CD4-positive, alpha-beta T cell treated with Interleukin-1 beta for 1 hour (primary cell): ENCODE measurements at places on chromosomes 11 and 22.

- DNase-seq = peak; percentile 42
Observed at GRCh38 chr11:73308961-73309919, 1.2 kb downstream of the ARHGEF17 start.

DNA sequence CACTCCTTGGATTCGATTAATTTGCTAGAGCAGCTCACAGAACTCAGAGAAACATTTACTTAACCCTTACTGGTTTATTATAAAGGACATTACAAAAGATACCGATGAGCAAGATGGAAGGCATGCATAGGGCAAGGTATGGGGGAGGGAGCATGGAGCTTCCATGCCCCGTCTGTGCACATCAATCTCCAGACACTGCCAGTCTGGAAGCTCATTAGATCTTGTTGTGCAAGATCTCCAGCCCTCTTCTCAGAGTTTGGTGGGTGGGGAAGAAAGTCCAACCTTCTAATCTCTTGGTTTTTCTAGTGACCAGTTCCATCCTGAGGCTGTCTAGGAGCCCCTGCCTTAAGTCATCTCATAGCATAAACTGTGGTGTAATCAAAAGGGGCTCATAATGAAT, 190.7 kb downstream of the UVRAG start:
- DNase-seq = no peak

GRCh38 chr11:2662024-2662312, 37.8 kb downstream of the KCNQ1OT1 start:
- DNase-seq = no peak

DNA sequence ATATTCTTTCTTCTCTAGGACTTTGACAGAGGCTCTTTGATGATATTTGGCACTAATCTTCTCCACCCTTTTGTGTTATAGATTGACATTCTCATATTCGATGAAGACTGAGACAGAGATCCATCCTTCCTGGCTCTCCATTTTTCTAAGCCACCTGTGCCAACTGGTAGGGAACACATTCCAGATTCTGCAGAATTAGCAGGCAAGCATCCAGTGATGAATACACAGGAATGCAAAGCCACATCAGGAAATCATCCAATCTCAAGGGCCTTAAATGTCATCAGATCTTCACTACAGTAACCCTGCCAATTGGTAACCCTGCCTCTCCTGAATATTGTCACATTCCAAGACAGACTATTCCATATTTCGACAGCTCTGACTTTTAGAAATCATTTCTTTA, 718.4 kb upstream of the API5 start:
- DNase-seq = no peak

- no peak for DNase-seq
Observed at GRCh38 chr22:28408709-28409108, 270.9 kb downstream of the TTC28 start.

- DNase-seq = no peak
Observed at GRCh38 chr11:86487671-86488070, 113.0 kb downstream of the CCDC81 start.

- DNase-seq = no peak
Observed at GRCh38 chr11:9379041-9379440, 5.4 kb upstream of the IPO7 start.

DNA sequence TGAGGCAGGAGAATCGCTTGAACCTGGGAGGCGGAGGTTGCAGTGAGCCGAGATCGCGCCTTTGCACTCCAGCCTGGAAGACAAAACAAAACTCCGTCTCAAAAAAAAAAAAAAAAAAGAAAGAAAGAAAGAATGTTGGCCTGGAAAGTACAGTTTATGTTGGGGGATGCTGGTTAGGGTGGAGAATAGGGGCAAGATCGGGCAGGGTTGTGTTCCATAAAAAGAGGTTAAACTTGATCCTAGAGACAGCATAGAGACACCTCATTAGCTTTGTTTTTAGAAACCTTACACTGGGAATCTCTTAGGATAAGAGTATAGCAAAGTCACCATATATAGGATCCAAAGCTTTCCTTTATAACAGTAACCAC, 1.9 kb upstream of the FTH1 start:
- no peak for DNase-seq

- DNase-seq = no peak
Observed at GRCh38 chr11:94315664-94316063, 11.3 kb downstream of the IZUMO1R start.

GRCh38 chr22:40111451-40111850, 66.3 kb upstream of the TNRC6B start:
- no peak for DNase-seq

DNA sequence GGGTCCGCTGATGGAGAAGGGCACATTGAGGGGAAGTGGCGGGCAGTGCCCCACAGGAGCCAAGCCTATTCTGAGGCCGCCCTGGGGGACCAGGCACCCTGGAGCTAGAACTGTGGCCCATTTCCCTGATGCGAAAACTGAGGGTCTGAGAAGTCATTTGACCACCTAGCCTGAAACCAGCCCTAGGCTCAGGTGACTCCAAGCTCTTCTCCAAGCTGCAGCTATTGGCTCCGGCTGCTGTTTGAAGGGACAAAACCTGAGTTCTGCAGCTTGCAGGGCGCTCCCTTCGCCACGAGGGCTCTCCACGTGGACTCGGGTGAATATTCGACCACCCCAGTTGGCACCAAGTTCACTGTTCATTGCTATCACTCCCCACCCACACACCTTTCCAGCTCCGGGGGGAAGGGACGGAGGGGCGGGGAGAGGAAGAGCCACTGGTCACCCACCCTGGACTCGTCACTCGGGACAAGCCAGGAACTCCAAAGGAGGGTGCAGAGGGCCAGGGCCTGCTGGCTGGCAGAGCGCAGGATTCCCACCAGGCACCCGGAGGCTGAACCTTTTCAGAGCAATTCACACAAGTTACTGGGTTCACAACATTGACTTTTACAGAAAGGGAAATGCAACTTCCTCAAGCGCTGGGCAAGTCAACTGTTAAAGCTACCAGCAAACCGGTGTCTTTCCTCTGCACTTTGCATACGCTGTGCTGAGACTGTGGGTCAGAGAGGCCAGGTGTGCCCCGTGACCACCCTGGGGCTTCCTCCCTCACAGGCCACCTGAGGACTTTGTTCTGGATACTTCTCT, 1.1 kb upstream of the RAC2 start:
- peak; percentile 50 for DNase-seq

- no peak for DNase-seq
Observed at GRCh38 chr11:57624864-57625263, 24.8 kb downstream of the YPEL4 start.

DNA sequence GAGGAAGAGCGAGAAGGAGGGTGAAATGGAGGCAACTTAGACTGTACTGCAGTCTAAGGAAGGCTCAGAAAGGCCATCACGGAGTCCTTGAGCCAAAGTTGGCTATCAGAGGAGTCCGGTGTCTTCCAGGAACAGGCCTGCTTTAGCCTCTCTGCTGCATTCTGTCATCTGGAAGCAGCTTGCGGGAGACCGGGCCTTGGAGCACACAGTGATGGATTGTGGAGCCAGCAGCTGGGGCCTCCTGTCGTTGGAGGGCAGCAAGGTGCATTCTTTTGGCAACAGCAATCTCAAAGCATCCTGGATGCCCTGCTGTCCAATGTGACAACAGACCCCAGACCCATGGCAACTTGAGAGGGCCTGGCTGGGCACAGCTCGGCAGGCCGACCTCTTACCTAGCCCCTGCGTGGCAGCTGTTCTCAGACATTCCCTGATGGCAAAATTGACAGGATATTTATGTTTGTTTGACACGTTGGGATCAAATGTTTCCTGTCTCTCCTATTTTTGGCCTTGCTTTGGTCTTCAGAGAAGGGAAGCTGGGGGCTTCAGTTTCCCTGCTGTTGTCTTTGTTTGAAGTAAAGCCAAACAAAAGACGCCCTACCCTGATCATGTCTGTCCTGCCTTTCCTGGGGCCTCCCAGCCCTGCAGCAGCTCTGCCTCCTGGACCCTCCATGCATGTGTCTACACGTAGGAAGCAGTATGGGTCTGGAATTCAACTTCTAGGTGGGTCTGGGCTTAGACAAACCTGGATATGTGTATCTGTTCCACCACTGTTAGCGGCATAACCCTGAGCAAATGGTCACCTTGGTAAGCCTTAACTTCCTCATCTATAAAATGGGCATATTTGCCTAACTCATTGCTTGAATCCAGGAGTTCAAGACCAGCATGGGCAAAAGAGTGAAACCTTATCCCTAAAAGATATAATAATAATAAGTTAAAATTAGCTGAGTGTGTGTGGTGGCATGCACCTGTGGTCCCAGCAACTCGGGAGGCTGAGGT, 43.9 kb upstream of the LMO2 start:
- no peak for DNase-seq

DNA sequence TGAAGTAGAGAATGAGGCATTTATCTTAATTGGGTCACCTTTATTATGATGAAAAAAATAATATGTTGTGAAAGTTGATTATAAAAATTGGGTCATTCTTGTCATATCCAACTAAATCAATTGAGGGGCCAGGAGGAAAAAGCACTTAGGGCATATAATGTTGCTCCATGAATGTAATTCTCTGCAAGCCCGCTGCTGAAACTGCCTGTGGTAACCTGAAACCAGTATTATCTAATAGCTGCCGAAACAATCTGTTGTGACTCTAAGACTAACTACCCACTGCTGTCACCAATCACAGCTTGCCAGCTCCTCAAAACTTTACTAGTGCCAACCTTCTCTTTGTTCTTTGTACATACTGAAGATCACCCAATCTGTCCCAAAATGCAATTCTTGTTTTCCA, 115.8 kb downstream of the ATG16L2 start:
- no peak for DNase-seq

- no peak for DNase-seq
Observed at GRCh38 chr11:125542709-125543108, 26.6 kb upstream of the EI24 start.

GRCh38 chr11:34860034-34860433, 56.1 kb downstream of the APIP start:
- DNase-seq = no peak

DNA sequence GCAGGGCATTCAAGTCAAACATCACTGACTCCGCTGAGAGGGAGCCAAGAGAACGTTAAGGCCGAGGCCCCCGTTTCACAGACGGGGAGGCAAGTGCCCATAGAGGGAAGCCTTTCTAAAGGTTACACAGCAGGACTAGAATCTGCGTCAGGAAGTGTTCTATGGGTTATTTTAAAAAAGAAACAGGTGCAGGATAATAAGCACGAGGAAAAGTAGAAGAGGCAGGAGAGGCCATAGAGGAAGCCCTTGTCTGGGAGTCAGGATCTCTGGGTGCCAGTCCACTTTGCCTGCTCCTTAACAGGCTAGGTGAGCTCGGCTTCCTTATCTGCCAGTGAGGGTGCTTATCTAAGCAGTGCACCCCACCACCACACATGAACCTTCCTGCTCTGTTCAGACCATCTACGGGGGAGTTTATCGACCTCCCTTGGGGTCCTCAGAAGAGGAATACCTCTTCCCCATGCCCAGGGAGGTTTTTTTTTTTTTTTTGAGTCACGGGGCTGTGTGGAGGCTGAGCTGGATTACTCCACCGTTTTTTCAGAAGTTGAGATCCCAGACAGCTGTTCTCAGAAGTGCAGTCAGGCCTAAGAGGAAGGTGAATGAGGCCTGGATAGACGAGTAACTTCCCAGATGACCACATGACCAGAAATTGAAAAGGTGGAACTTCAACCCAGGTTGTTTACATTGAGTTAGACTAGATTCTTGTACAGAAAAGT, 1.2 kb upstream of the FCHSD2 start:
- DNase-seq = no peak

DNA sequence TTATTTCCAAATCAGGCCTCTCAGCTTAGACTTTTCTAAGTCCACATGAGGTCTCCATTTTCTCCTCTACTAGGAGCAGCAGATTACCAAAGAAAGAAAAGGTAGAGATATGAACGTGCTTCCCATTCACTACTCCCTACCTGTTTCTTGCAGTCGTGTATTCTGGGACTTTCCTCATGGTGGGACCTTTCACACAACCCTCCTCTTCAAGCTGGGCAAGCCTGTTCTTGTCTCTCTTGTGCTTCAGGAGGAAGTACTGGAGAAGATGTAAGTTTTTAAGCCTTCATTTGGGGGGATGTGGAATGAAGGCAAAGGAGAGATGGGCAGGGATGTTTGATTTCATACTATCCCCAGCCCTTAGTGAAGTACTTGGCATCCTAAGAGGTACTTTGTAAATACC, 128.8 kb upstream of the SESN3 start:
- DNase-seq = no peak

- no peak for DNase-seq
Observed at GRCh38 chr22:19937616-19938473, 3.7 kb upstream of the COMT start.
